Hippocampal formation (tissue), 2 donors: ENCODE measurements at places on chromosomes 13 and 19.

- peak; percentile 56 for DNase-seq
Measured at GRCh38 chr13:94169454-94170144, 309.9 kb downstream of the DCT start.

- DNase-seq = no peak
Measured at GRCh38 chr13:30022796-30023195, 172.4 kb upstream of the UBL3 start.

DNA sequence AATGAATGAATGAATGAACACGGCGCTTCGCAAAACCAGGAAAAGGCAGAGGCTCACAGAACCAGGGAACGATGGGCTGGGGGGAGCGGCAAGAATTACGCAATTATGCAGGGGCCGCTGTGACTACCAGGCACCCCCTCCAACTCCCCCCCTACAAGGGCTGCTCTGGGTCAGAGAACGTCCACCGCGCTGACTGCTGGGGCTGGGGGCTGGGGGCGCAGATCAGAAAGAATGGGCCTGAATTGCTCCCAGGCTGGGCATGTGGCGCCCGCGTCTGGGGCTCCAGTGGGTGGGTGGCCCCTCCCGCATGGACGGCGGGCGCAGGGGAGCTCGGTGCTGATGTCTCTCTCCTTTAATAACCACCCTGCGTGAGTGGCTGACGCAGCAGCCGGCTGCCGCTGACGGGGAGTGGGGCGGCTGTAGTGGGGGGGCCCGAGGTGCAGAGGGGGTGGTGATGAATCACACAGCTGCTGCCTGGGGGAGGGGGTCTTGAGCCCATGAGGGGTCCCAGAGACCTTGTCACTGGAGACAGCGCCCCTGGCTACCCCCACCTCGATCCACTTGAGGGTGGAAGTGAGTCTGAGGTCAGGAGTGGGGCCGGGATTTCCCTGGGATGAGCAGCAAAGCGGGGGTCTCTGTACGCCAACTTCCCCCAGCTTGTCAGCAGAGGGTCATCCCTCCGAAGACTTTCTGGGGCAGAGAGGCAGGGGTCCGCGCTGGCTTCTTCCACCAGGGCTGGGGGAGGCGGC, 1.5 kb upstream of the CIRBP start:
- no peak for DNase-seq

DNA sequence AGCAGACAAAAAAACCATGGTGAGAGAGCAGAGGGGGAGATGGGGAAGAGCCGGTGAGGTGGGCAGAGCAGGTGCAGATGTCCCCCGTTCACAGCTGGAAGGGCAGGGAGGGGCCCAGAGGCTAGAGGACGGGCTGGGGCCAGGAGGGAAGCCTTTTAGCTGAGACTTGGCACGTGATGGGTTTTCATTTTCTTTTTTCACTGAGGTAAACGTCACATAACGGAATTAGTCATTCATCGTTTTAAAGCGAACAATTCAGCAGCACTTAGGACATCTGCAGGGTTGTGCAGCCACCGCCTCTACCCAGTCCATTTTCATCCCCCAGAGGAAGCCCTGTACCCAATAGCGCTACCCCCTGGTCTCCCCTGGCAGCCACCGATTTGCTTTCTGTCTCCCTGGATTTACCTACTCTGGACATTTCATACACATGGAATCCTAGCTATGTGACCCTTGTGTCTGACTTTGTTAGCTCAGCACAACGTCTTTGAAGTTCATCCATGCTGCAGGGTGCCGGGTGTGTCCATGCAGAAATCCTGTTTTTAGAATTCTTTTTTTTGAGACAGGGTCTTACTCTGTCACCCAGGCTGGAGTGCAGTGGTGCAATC, 16.0 kb upstream of the EMC10 start:
- DNase-seq = no peak

GRCh38 chr13:89066868-89067466, 1395.8 kb downstream of the SLITRK5 start:
- DNase-seq = peak; percentile 63

GRCh38 chr19:51944798-51945552, 17.7 kb downstream of the ZNF613 start:
- DNase-seq = no peak

DNA sequence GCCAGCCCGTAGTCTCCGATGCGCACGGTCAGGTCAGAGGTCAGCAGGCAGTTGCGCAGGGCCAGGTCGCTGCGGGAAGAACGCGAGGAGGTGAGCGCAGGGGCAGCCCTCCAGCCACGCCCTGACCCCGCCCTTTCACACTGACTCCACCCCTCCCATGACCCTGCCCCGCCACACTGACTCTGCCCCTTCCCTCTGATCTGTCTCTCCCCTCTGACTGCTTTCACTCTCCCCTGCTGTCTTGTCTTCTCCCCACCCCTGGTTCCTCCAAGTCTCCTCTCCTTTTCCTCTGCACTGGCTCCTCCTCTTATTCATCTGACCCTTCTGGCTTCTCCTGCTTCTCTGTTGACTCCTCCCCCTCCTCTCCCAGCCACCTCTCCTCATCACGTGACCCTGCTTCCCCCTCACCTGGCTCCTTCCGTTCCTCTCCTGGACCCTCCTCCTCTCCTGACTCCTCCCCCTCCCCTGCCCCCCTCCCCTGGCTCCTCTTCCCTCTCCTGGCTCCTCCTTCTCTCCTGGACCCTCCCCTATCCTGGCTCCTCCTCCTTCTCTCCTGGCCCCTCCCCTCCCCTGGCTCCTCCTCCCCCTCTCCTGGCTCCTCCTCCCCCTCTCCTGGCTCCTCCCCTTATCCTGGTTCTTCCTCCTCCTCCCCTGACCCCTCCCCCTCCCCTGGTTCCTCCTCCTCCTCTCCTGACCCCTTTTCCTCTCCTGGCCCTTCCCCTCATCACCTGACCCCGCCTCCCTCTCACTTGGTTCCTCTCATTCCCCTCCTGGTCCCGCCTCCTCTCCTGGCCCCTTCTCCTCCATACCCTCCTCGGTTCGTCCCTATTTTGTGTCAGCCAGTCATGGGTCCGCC, 9.9 kb downstream of the LMTK3 start:
- peak; percentile 25 for DNase-seq

- DNase-seq = no peak
Measured at GRCh38 chr13:76470991-76471390, 415.2 kb downstream of the KCTD12 start.

GRCh38 chr13:40164133-40164532, 502.3 kb downstream of the FOXO1 start:
- DNase-seq = no peak

GRCh38 chr19:29671393-29672160, 6.3 kb downstream of the PLEKHF1 start:
- DNase-seq = no peak

- no peak for DNase-seq
Measured at GRCh38 chr13:97256343-97256783, 34.2 kb downstream of the MBNL2 start.
